ENCODE measurements at places on chromosomes 2 and 18.

DNA sequence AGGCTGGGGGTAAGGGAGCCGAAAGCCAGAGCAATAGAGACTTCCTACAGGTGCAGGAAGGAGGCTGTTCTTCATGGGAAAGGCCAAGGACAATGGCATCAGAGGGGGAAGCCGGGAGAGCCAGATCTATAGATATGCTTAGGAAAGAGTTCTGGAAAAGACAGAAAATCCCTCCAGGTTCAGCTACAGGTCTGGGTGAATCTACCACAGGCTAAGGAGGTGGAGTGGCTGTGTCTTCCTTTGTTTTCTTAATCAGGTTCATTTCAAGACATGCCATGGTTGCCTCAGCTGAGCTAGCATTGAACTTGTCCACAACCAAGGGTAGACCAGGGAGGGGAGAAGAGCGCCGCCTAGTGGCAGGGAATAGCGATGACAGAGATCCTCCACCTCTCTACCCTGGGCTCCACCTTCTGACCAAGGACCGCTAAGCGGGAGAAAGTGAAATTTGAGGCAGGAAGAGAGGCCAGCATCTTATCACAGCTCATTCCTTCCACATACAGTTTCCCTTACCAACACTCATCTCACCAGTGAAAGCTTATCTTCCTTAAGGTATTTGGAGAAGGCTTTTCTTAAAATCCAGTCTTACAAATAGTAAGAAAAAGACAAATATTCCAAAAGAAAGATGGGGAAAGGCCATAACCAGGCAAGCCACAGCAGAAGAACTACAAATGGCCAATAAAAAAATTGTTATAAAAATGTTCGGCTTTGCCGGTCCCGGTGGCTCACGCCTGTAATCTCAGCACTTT lies 74.2 kb downstream of the VIT start:
- DNase-seq, result no peak

DNA sequence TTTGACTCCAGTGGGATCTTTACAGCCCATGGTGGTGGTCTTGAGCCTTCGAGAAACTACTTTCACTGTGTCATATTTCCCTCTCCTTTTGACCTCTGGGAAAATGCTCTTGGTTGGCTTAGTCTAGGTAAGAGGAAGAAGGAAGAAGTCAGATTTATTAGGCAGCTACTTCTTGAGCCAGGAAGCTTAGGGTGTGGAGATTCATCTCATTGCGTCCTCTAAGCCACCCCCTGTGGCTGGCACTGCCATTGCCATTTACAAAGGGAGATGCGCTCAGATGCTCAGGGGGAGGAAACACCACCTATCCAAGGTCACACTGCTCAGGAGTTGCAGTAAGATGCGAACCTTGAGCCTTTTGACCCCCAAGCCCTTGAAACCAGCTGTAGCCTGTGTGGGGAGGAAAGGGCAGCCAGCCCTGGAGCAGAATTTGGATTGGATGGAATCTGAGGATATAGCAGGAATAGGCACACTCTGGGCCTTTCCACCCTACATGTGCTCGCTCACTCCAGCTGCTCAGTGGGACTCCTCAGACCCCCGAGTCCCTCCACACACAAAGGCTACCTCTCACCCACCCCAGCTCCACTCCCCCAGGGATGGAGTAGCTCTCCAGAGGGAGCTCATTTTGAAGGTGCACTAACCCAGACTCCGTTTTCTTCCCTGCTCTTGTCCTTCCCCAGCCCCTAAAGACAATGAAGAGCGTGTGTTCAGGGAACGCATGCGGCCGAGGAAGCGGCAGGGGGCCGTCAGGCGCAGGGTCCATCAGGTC lies 321.3 kb upstream of the EPAS1 start:
- no peak for DNase-seq

- DNase-seq, result no peak
Observed at GRCh38 chr2:172072303-172072702, 13.0 kb upstream of the DLX1 start.

- DNase-seq, result no peak
Observed at GRCh38 chr2:240922245-240922981, 16.3 kb downstream of the CROCC2 start.

GRCh38 chr2:140199312-140199711 lies 1419.1 kb upstream of the NXPH2 start:
- DNase-seq, result no peak

DNA sequence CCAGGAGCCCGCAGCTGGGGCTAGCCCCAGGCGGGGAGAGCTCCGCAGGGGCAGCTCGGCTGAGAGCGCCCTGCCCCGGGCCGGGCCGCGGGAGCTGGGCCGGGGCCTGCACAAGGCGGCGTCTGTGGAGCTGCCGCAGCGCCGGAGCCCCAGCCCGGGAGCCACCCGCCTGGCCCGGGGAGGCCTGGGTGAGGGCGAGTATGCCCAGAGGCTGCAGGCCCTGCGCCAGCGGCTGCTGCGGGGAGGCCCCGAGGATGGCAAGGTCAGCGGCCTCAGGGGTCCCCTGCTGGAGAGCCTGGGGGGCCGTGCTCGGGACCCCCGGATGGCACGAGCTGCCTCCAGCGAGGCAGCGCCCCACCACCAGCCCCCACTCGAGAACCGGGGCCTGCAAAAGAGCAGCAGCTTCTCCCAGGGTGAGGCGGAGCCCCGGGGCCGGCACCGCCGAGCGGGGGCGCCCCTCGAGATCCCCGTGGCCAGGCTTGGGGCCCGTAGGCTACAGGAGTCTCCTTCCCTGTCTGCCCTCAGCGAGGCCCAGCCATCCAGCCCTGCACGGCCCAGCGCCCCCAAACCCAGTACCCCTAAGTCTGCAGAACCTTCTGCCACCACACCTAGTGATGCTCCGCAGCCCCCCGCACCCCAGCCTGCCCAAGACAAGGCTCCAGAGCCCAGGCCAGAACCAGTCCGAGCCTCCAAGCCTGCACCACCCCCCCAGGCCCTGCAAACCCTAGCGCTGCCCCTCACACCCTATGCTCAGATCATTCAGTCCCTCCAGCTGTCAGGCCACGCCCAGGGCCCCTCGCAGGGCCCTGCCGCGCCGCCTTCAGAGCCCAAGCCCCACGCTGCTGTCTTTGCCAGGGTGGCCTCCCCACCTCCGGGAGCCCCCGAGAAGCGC lies 15.0 kb upstream of the GMPPA start:
- DNase-seq, result no peak

DNA sequence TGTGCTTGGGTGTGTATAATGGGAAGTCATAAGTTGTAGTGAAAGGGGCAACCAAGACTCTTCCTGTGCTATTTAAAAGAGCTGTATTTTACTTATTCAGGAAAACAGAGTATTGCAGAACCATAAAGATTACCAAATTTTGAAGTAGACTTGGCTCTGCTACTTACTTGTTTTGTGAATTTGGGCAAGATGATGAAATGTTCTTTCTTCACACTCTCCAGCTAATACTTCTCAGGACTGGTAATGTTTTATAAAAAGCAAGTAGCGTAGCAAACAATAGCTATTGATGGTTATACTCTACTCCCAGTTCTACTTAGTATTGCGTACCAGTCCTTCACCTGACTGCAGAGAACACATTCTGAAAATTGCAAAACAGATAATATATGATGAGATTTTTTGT lies 374.1 kb downstream of the ARHGAP15 start:
- no peak for DNase-seq

- no peak for DNase-seq
Observed at GRCh38 chr2:237955640-237956401, 11.0 kb upstream of the UBE2F start.

- DNase-seq, result no peak
Observed at GRCh38 chr2:228239207-228239906, 57.9 kb upstream of the SPHKAP start.

- DNase-seq, result no peak
Observed at GRCh38 chr2:168356477-168356835, 99.6 kb upstream of the CERS6 start.

DNA sequence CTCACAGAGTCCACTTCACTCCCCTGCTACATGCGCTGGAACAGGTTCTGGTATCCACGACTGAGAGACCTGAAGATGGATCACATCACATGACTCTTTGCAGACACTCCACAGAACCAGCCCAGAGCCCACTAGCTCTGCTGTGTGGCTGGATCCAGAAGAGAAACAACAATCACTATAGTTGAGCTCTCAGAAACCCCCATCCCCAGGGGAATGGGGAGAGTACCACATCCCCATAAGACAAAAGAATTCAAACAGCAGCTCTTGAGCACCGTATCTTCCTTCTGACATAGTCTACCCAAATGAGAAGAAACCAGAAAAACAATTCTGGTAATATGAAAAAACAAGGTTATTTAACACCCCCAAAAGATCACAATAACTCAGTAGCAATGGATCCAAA lies 76.4 kb downstream of the ZSWIM2 start:
- no peak for DNase-seq

DNA sequence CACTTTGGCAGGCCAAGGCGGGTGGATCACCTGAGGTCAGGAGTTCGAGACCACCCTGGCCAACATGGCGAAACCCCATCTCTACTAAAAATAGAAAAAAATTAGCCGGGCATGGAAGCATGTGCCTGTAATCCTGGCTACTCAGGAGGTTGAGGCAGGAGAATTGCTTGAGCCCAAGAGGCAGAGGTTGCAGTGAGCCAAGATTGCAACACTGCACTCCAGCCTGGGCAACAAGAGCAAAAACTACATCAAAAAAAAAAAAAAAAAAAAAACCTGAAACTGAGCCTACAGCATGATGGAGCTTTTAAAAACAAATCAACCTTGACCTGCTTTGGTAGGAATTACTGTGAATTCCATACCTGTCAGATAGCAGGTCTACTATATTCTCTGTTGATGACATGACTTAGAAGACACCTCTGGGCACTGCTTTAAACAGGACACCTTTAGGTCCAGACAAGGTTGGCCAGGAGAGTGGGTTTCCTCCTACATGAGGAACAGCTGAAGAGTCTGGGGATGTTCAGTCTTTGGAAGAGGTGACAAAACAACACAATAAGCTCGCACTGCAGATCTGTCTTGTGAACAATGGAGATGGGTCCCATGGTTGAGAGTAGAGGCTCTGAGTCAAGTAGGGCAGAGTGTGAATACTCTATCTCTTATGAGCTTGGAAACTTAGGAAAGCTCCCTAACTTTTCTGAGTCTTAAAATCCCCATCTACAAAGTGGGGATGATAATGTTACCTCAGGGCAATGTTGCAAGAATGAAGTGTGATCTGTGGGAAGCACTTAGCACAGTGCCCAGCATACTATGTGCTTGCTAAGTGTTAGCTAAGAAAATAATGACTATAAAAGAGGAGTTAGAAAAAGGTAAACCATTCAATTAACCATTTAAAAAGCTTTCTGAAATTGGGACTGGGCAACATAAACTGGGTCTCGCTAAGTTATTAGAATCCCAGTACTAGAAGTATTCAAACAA lies 25.2 kb downstream of the TMEM163 start:
- DNase-seq, result no peak

DNA sequence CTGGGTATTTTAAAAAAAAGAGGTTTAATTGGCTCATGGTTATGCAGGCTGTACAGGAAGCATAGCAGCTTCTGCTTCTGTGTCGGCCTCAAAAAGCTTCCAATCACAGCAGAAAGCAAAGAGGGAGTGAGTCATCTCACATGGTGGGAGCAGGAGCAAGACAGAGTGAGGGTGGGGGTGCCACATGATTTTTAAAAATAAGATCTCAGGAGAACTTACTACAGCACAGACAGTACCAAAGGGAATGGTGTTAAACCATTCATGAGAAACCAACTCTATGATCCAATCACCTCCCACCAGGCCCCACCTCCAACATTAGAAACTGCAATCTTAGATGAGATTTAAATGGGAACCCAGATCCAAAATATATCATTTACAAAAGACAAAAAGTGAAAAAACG lies 14.6 kb downstream of the ZNF519 start:
- DNase-seq, result no peak

DNA sequence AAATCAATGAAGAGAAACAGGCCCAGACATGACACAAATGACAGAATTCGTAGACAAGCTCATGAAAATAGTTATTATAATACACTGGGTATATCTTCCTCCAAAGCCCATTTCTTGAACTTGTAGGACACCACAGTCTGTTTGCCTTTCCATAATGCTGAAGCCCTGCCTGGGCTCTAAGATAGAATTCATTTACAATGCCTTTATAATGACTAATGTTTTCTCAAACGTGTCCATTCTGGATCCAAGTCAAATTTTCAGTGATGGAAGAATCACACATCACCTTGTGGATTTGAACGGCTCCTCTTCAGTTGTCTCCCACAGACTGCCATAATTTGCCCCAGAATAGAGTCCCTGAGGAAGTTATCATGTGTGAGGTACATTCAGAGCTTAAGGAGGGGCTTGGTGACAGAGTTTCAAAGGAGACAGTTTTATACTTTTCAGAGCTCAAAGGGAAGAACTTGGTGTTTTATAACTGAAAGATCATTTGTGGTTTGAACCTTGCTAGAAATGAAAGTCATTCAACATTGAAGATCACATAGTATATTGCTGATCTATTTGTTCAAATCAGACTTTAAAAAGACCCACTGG lies 38.2 kb downstream of the CASP8 start:
- DNase-seq, result no peak

GRCh38 chr2:7913974-7914373 lies 767.9 kb upstream of the ID2 start:
- no peak for DNase-seq

DNA sequence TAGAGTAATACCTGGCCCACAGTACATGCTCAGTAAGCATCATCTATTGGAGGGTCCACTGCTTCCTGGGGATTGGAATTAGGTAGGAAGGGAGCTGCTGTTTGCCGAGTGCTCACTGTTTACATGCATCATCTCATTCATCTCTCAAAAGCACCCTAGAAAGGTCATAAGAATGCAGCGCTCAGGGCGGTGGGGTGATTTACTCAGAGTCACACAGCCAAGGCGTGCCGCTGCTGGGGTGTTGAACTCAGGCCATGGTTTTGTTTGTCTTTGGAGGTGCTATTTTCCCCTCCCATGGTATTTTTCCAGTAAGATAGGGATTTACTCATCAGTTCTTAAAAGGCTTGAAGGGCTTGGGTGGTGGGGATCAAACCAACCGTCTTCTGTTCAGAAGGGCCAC lies 227.5 kb downstream of the LDLRAD4 start:
- no peak for DNase-seq

- DNase-seq, result no peak
Observed at GRCh38 chr2:149410701-149411484, 80.5 kb downstream of the LYPD6 start.

GRCh38 chr2:121836611-121837010 lies 81.2 kb downstream of the TSN start:
- DNase-seq, result no peak

DNA sequence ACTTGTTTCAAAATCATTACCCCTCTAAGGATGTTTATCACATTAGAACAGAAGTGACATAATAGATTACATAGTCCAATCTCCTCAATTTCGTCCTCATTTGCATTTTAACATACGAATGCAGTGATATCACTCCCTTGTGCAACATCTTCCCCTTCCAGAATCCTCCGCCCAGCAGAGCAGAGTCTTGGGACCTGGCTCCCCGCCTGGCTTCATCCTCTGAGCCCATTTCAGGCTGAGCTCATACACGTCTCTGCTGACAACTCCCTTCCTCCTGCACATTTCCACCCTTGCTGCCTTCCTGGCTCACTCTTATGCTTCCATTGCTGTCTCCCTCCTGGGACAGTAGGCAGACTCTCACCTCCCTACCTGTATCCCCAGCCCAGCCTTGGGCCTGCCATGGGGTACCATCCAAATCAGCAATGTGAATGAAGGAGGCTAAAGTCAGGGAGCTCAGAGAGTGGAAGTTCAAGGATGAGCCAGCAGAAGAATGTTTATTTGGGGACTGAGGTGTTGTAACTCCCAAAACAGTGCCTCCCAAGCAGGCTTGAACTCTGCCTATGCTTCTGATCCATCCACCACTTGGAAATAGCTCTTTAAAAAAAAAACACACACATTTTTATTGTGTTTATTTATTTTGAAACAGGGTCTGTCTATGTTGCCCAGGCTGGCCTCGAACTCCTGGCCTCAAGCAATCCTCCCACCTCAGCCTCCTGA lies 165.2 kb downstream of the TMEM200C start:
- no peak for DNase-seq
